ENCODE measurements at places on chromosomes 12 and 14.
A peak's percentile ranks its signal among the peaks of the same experiment; 100 is the strongest.

DNA sequence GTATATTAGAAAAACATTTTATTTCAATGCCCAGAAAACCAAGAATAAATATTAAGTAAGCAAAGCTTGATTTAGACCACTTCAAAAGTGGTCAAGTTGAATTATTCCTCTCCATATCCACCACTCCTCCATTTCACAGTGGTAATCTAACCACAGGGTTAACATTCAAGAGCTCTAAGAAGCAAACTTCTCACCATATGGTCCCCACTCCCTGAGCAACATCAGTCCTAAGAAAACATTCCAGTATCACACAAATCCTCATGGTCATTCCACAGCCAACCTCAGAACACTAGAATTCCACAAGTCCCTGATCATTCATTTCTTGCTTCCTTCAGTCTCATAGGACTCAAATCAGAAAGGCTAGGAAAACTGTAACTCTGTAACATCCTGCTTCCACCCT, 47.9 kb downstream of the ST8SIA1 start:
- no peak for DNase-seq

DNA sequence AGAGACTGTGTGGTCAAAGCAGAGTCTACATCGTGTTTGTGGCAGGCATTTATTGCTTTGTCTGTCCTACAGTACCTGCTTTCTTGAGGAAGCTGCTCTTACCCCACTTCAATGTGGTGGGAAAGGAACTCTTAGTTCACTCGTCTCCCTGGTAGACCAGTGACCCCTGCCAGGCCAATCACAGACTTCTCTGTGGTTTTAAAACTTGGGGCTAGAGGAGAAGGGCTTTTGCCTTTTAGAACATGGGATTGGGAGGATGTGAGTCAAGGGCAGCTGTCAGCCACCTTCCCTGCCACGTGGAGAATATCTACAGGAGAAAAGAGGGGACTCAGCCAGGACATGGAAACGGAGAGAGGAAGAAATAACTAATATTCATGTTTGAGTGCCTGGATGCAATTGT, 36.8 kb upstream of the TMED10 start:
- no peak for DNase-seq

DNA sequence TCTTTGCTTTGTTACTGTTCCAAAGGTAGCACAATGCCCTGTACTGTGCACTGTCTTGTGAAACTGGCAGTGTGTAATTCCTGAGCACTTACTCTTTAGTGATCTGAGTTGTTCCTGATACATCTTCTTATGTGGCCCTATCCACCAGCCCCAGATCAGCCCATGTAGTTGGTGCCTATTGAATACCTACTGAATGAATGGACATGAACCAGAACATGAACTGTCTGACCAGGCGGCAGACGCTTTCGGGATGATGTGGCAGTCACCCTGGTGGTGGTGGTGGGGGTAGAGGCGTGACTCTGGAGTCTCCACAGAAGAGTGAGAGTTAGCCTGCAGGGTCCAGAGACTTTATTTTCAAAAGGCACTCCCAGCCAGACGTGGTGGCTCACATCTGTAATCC, 46.6 kb upstream of the PAPOLA start:
- DNase-seq, result no peak

GRCh38 chr12:21500786-21501257, 613 bp downstream of the RECQL start:
- DNase-seq, result no peak

GRCh38 chr12:129665414-129665813, 238.4 kb downstream of the TMEM132D start:
- no peak for DNase-seq

DNA sequence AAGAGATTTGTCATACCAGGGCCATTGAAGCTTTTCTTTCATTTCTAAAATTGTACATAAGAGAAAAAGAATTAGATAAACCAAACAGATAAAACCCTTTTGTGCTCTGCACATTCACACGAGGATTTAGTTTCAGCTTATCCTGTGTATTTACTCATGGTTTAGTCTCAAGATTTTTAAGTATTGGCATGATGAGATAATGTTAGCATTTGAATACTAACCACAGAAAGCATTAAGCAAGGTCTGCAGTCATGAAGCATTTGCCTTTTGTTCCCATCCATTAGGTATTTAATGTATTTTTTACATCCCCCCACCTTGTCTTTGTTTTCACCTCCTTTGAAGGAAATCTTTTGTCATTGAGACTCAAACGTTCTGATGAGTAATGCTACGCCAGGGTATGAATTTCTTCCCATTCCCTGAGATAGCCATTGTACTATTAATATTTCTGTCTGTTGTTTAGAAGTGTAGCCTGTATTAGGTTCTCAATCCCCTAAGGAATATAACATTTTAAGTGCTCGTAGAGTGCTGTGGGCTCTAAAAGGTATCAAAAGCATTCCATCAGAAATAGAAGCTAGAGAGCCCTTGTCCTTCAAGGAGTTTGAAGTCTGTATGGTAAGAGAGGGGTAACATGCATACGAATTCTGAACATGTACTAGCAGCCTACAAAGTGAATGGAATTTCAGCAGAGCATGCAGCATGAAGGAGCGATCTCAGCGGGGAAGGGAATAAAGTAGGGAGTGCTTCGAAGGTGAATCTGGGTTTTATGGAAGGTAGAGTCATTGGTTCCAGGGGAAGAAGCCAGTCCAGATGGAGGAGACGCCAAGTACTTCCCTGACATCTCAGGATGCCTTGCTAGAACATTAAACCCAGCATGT, 22.3 kb downstream of the CRADD start:
- DNase-seq, result no peak

GRCh38 chr12:114403690-114404066, 2.3 kb downstream of the TBX5 start:
- DNase-seq, result no peak

GRCh38 chr14:70707138-70708038, 65.7 kb downstream of the TTC9 start:
- DNase-seq, result peak; percentile 69

- no peak for DNase-seq
Observed at GRCh38 chr12:69981881-69982475, 157.0 kb downstream of the MYRFL start.

GRCh38 chr12:31965090-31965489, 5.9 kb downstream of the RESF1 start:
- DNase-seq, result no peak

DNA sequence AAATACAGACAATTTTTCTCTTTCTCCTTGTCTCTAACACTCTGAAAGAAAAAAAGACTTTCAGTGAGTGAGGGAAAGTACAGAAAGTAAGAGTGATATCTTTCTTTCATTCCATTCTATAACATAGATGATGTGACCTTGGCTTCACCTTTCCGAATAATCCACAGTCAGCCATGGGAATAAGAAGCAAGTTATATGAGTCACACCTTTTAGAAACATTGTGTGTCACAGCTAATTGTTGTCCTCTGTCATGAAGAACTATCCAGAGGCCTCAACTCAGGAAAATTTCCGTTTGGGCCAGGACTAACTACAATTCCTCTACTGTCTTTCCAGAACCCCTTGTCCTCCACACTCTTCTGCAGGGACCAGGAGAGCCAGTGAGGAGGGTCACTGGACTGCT, 209.7 kb upstream of the FAR2 start:
- no peak for DNase-seq

GRCh38 chr12:59372956-59373355, 222.9 kb upstream of the SLC16A7 start:
- DNase-seq, result peak; percentile 34

DNA sequence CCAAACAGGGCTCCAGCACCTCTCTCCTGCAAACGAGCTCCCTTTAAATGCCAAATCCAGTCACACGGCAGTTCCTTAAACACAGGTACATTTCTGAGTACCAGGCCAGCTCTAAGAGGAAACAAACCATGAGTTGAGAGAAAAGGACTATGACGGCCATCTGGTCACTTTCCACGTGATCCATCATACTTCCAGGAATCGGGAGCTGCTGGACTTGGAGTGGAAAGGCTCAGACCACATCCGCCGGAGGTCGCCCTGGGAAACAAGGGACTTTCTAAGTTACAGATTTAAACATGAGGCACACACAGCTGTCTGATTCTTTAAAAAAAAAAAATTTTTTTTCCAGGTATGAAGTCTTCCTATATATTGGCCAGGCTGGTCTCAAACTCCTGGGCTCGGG, 39.2 kb downstream of the ACADS start:
- DNase-seq, result no peak

DNA sequence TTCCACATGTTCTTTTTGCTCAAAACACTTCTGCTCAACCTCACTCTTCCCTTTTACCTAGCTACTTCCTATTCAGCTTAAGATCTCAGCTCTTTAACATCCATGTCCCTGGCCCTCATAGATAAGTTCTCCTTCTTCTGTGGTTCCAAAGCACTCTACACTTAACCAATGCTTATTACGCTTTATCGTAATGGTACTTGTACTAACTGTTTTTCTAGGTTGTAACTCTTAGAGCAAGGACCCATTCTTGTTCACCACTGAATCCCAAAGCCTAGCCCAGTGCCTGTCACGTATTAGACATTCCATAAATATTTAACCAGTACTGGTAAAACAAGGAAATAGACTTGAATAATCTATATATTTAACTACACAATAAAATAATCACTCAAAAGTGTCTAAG, 5.3 kb downstream of the SLC41A2 start:
- DNase-seq, result no peak

- DNase-seq, result no peak
Observed at GRCh38 chr14:71713016-71713415, 219.2 kb upstream of the RGS6 start.

- DNase-seq, result no peak
Observed at GRCh38 chr12:120767071-120768024, 41.7 kb downstream of the ACADS start.

DNA sequence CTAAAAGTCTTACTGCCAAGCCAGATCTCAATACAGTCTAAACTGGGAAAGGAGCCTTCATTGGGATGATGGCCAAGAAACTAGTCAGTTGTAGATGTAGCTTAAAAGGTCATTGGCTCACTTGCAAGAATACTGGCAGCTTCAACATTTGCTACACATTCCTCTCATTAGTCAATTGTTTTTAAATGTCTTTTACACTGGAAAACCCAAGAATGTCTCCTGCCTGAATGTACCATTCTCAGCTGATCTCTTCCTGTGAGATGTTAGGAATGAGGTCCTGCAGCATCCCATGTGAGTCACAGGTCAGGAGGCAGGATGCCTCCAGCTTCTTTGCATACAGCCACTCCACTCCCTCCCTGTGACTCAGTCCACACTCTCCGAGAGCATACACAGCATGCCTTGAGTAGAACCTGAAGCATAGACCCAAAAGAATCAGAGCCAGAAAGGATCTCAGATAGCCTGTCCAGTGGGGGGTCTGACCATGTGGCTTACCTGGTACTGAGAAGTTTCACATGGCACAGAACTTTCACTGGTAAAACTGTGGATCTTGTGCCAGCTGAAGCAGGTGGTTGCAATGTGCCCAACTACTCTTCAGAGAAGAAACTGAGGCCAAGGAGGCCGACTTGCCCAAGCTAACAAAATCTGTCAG, 56.0 kb upstream of the HECTD1 start:
- peak; percentile 86 for DNase-seq

DNA sequence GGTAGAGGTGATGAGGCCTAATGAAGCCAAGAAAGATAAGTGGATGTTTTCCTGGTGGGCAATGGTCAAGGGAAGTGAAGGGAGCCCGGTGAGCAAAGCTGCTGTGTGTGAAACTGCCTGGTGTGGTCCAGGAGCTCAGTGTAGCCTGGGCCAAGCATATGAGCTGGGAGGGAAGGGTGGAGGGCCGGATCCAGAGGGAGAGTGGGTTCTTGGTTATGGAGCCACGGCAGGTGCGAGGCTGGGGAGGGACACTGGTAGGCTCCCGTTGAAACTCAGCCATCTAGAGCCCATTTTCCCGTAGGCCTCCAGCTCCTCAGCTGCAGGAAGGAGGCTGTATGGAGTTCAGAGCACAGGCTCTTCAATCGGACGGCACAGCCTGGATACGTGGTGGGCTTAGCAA, 10.2 kb upstream of the CLMN start:
- no peak for DNase-seq

DNA sequence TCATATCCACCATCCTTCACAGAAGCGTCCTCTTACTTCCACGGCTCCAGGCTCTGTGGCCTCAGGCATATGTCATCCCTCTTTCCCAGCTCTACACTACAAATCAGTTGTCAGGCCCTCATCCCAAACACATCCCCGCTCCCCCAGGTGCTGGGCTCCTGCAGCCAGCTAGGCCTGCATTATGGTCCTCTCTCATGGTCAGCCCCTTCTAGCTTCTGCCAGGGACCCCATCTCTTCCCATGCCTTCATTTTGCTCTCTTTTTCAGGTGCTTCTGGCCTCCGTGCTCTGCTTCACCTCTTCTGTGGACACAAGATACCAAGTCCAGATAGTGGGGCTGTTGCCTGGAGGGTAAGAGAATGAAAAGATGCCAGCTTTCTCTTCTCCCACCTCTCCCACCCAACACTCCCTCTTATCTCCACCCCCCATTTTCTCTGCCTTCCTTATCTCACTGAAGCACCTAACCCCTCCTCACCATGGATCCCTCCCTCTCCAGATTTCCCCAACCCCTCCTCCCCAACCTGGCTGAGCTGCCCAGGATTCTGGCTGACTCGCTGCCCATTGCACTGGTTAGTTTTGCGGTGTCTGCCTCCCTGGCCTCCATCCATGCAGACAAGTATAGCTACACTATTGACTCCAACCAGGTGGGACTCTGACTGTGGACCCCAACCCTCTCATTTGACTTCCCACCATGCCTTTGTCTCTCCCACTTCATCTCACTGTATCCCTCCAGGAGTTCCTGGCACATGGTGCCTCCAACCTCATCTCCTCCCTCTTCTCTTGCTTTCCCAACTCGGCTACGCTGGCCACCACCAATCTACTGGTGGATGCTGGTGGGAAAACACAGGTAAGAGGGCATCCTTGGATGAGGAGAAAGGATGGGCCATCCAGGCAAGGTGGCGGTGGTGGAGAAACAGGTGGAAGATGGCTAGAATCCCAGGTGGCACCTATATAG, 10.4 kb downstream of the B4GALNT1 start:
- no peak for DNase-seq

- DNase-seq, result peak; percentile 66
Observed at GRCh38 chr12:19643635-19644034, 204.3 kb downstream of the AEBP2 start.

DNA sequence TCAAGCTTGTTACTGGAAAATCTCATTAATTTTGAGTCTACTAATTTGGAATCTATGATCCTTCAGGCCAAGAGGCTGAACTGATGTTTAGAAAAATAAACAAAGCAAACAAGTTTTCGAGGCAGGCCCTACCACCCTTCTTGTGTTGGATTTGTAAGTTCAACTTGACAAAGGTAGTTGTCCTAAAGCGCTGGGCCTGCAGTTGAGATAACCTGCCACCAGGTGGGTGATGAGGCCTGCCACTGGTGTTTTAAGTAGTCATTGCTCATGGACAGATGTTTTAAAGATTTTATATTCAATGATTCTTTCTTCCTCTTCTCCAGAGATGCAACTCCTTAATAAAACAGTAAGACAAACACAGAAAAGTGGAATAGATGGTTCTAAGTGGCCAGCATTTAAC, 19.4 kb downstream of the ACVRL1 start:
- peak; percentile 62 for DNase-seq

- DNase-seq, result peak; percentile 56
Observed at GRCh38 chr14:66105815-66106214, 380.4 kb upstream of the CCDC196 start.

Measured in MCF 10A (cell line).